ENCODE measurements at places on chromosomes 11 and 22.

DNA sequence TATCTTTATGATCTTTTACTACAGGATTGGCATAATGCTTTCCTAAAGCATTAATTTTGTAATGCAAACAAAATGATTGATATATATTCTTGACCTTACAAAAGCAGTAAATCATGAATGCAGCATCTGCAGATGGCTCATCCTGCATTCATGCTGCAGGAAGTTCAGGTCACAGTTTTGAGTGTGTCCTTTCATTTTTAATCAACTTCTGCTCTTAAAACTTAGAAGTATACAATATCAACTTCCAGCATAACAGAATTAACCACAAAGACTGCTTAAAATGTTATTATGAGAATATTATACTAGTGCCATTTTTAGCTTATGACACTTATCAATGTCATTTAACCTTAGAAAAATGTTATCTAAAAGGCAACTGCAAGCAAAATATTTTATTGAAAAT, 54.0 kb downstream of the SLC36A4 start:
- DNase-seq = no peak

DNA sequence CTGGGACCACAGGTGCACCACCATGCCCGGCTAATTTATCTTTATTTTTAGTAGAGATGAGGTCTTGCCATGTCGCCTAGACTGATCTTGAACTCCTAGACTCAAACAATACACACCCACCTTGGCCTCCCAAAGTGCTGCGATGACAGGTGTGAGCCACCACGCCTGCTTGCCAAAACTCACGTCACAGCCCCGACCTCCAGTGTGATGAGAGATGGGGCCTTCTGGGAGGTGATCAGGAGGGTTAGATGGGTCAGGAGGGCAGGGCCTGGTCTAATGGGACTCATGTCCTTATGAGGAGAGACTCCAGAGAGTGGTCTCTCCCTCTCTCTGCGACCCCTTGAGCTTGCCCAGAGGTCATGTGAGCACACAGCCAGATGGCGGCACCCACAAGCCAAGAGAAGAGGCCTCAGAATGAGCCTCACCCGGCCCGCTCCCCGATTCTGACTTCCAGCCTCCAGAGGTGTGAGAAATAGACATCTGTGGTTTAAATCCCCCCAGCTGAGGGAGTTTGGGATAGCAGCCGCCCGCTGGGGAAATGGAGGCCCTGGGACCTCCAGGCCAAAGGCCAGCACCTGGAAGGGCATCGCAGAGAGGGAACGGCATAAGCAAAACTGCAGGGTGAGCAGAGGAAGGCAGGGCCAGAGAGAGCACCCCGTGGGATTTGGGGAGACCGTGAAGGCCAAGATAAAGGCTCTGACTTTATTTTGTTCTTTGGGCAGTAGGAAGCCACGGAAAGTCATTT, 24.1 kb upstream of the GAL start:
- DNase-seq = no peak

- DNase-seq = no peak
Observed at GRCh38 chr11:131686836-131687235, 316.4 kb downstream of the NTM start.

GRCh38 chr11:107217444-107217843, 199.2 kb upstream of the GUCY1A2 start:
- no peak for DNase-seq

- no peak for DNase-seq
Observed at GRCh38 chr11:118003456-118003855, 17.3 kb downstream of the IL10RA start.

DNA sequence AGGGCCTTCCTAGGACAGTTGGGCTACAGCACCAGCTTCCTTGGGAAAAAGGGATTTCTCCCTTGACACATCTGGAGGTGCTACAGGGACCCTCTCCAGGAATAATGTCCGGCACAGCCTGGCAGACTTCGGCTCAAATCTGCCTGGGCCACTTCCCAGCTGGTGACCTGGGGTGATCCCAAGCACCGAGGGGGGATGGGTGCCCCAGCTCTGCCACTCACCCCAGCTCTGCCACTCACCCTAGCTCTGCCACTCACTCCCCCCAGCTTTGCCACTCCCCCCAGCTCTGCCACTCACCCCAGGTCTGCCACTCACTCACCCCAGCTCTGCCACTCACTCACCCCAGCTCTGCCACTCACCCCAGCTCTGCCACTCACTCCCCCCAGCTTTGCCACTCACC, 9.9 kb downstream of the OSBPL5 start:
- no peak for DNase-seq

GRCh38 chr11:2452321-2453012, 7.7 kb downstream of the KCNQ1 start:
- DNase-seq = no peak

- no peak for DNase-seq
Observed at GRCh38 chr11:129999407-129999806, 3.2 kb downstream of the PRDM10 start.

DNA sequence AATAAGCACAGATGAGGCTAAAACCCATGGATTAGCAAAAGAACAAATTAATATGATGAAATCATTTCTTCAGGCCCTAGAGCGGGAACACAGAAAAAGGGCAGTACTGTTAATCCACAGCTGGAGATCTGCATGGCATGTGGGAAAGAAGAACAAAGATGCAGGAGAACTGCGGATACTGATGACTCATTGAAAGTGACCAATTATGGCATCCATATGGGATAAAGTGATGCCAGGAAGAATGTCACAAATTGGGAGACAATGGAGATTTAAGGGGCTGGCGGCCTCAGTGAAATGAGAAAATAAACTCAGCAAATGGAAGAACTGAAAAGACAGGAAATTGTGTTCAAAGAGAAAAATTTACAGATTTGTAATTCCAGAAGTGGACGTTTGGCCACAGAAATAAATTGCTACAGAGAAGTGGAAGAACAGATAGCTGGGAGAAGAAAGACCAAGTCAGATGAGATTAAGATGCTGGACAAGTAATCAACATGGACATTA, 39.4 kb downstream of the SIK3 start:
- DNase-seq = no peak

- no peak for DNase-seq
Observed at GRCh38 chr11:65821107-65821506, 12.7 kb upstream of the SNX32 start.

GRCh38 chr22:49590381-49590780, 237.3 kb downstream of the BRD1 start:
- DNase-seq = no peak

DNA sequence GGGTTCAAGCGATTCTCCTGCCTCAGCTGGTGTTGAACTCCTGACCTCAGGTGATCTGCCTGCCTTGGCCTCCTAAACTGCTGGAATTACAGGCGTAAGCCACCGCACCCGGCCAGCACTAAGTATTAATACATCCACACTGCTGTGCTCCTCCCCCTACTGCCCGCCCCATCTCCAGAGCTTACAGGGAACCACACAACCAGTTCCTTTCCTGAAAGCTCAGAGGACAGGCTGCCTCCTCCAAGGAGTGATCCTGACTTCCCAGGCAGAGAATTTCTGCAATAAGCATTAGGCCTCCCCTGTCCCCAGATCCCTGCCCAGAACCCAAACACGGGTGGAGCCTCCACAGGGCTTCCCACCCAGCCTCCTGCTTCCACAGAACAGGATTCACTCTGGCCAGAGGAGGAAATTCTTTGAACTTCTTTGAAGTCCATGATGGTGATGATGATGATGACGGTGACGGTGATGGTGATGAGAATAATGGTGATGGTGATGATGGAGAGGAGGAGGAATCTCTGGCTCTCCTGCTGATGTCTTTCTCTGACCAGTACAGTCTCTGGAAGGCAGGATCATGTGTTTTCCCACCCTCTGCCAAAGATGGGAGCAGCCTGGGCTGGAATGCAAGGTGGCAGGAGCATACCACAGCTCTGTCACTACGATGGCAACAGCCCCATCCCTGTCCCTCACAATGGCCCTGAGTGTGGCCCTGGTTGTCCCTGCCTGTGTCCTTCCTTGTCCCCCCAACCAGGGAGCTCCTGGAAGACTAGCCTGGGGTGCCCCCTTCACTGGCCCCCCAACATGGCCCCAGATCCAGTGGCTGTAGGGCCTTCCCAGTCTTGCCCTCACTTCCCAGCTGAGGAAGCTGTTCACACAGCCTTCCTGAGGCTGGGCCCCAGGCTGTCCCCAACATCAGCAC, 33.5 kb upstream of the CSNK1E start:
- DNase-seq = no peak

DNA sequence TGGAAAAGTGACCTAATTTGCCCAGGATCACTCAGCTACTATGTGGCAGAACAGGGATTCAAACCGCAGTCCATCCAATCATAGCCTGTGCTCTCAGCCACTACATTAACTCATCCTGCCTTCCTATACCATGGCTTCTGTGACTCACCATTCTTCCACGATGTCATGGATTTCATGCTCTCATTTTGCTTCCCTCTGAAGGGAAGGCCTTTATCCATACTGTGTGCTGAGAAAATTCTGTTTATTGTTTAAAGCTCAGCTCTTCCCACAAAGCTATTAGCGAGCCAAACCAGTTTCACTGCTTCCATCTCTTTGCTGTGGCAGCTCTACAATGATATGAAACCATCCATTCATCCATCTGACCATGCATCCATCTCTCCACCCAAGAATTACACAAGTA, 289.9 kb downstream of the TENM4 start:
- no peak for DNase-seq

GRCh38 chr11:80593648-80594374, 1153.0 kb upstream of the TENM4 start:
- DNase-seq = peak; percentile 69

- DNase-seq = no peak
Observed at GRCh38 chr11:121328176-121328966, 35.8 kb downstream of the SC5D start.

GRCh38 chr11:93738647-93739081, 2.6 kb downstream of the TAF1D start:
- no peak for DNase-seq

DNA sequence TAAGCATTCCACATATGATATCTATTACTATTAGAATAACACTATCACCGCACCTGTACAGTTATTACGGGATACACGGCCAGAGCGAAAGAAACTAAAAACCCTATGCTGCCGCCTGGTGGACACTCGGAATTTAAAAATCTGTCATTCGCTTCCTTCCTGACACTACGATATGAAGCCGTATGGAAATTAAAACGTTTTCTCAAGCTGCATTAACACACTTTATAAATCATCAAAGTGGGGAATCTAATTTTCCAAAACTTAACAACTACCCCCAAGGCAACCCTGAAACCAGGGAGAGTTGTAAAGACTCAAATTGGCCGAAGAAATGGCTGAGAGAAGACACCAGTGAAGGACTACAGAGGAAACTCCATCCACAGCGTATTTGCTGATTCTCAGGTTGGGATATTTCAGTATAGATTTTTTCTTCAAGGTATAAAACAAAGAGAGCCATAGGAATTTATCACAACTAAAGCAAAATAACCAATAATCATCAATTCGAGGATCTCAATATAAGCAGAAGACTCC, 1.4 kb downstream of the CCDC73 start:
- no peak for DNase-seq

DNA sequence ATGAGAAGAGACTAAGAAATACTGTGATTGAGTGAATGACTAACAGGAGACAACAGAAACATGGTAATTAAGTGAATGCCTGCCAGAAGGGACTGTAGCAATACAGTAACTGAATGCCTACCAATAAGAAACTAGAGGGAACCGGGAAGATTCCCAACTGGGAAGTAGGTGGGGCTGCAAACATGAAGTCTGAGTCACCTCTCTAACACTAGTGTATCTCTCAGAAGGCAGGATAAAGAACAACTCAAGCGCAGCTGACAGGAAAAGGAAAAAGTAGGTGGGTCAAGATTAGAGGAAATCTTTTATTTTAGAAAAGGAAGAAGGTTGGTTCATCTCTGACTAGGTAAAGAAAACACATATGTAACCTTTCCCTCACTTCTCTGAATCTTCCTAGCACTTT, 14.0 kb downstream of the C11orf42 start:
- DNase-seq = peak; percentile 82

GRCh38 chr22:31346733-31347250, 646 bp upstream of the PATZ1 start:
- no peak for DNase-seq

DNA sequence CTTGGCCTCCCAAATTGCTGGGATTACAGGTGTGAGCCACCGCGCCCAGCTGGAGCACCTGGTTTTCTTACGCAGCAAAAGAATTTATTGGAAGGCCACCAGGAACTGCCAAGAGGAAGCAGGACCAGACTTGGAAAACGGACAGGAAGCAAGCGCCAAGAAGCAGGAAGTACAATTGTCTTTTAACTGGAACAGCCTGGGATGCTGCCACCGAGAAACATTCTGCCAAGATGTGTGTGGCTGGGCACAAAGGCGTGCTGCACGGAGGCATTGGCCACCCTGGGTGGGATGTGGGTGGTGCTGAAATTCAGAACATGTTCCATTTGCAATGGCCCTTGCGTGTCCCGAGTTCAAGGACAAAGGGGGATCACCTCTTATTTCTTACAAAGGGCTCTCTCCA, 15.4 kb downstream of the SLC3A2 start:
- DNase-seq = no peak

DNA sequence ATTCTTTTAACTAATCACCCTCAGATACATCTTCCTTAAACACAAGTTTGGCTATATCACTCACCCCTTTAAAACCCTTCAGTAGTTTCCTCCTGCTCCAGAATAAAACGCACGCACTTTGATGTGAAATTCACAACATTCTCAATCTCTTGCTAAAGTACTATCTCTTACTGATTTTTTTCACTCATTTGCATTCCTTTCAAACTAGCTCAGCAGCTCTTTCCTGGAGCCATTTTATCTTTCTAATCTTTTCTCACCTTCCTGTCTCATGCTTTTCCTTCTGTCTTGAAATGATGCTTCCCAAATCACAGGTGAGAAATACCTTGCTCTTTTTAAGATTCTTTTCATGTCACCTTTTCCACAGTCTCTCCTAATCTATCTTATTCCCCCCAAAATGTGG, 1074.4 kb downstream of the DLG2 start:
- no peak for DNase-seq

DNA sequence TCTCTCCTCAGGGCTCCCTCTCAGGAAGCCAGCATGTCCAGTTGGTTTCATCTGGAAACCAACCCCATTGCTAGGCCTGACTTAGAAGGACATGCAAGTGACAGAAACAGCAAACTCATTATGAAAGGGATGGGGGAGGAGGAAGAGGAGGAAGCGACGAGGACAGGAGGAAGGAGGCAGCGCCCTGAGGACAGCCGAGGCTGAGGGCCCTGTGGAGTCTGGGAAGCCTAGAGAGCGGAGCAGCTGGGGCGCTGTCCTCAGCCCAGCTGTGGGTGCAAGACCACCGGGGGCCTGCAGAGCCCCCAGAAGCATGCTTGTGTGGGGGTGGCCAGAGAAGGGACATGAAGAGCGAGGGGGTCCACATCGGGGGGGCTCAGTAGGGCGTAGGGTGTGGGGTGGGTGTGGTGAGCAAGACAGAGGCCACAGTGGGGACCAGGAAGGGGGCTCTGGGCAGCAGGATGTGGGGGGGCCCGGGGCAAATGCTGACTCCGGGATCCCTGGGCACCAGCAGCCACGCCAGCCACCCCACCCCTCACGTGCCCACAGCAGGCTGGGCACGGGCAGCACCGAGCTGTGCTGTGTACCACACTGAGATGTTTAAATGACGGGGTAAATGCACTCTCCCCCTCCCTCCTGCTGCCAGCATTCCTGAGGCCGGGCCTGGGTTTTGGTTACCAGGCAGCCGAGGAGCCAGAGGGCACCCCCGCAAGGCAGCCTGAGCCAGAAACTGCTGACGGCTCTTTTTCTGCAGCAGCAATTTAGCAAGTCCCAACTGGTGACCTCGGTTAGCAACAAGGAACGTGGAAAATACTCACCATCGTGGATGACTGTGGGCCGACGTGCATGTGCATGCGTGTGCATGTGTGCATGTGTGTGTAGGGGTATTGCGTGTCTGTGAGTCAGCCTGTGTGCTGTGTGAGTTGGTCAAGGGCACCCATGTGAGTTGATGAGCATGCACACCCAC, 82.7 kb upstream of the LINC01488 start:
- no peak for DNase-seq

All from HS-5 (cell line).